Stimulated activated CD4-positive, alpha-beta T cell treated with anti-CD3 and anti-CD28 coated beads, Interleukin-15, amount 100 ng/mL, for 1 hour (primary cell): ENCODE measurements at places on chromosomes 7 and 10.

GRCh38 chr7:74083928-74084721 is 521 bp downstream of the LIMK1 start:
- DNase-seq: no peak

- no peak for DNase-seq
Observed at GRCh38 chr7:19407270-19407669, 262.0 kb upstream of the FERD3L start.

DNA sequence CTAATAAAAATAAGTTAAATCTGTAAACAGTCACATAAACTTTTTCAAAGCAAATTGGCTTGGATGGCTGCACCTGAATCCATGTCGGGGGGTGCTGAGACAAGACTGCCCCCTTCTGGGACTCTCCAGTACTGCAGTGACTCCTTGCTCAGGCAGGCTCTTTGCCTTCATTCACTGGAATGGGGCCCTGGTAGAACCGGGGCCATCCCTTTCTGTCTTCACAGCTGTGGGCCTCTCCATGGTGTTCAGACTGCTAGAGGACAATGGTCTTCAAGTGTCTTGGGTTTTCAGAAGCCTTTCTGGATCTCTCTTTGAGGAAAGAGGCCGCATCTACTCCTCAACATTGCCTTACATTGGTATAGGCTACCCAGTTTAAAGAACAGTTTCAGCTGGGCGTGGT is 16.1 kb upstream of the IMPDH1 start:
- DNase-seq: peak; percentile 46

DNA sequence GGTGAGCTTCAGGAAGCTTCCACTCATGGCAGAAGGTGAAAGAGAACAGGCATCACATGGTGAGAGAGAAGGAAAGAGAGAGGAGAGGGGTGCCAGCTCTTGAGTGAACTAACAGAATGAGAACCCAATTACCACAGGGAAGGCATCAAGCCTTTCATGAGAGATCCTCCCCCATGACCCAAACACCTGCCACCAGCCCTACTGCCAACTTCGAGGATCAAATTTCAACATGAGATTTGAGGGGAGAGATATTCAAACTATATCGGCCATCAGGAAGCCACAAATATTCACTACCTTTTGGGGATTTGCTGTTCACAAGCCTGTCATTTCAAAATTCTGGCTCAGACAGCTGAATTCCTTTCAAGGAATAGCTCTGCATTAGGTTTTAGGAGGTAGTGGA is 39.9 kb upstream of the SMNDC1 start:
- DNase-seq: no peak

DNA sequence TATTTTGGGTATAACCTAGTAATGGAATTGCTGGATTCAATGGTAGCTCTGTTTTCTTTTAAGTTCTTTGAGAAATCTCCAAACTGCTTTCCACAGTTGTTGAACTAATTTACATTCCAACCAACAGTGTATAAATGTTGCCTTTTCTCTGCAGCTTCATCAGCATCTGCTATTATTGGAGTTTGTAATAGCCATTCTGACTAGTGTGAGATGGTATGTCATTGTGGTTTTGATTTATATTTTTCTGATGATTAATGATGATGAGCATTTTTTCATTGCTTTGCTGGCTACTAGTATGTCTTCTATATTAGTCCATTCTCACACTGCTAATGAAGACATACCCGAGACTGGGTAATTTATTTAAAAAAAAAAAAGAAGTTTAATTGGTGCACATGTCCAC is 248.6 kb upstream of the MAGI2 start:
- no peak for DNase-seq

DNA sequence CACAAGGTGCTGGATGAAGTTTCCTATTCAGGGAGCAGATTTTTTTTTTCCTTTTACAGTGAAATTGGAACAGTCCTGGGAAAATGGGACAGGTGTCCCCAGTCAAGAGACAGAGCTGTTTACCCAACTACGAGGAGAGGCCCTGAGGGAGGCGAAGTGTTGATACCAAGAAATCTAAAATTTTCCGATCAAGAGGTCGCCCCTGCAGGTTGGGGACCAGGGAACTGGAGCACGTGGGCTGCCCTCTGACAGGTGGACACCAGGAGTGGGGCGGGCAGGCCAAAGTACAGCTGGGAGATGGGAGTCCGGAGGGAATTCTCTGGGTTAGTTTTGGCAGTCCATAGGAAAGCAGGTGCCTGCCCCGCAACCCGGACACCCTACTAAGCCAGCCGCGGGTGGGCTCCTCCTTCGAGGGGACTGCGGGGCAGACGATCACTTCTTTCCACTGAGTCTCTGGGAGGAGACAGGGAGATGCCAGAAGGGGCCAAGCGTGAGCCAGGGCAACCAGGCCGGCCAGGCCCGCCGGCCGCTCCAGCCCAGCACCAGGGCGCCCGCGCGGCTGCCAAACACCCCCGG is 965 bp upstream of the CAMK1D start:
- no peak for DNase-seq

- DNase-seq: no peak
Observed at GRCh38 chr7:70573696-70574095, 558.2 kb upstream of the GALNT17 start.

DNA sequence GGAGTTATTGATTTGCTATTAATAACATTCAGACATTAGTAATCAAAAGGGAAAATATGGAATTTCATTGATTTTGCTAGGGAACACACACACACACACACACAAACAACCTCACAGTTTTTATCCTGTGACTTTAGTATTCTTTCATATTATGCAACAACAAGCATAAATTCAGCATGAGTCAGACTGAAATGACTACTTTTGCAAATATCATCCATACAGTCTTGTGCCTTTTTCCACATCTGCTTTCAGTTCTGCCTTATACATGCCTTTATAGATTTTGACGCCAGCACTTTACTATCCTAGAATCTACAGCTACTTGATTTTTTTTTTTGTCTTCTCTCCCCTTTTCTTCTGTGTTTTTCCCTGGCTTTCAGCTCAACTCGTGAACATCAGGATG is 975.8 kb upstream of the LRRTM3 start:
- no peak for DNase-seq

GRCh38 chr10:77231884-77232610 is 405.6 kb downstream of the KCNMA1 start:
- DNase-seq: no peak

DNA sequence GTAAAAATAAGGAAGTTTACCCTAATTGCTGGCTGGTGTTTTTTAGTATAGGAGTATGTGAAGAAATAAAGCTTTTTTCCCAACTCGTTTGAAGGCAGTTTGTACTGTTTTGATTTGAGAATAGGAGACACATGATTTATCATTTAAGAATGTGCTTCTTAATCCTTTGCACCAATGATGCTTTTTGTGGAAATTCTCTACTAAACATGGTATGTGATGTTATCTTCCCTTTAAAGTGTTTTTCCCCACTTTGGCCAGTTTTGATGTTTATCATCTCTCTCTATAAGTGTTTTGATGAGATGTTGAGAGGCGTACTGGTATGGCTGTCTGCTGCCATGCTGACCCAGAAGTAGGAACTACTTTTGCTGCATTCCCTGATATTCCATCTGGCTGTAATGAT is 85.1 kb downstream of the SUGCT start:
- no peak for DNase-seq

GRCh38 chr10:51894771-51895578 is 195.6 kb upstream of the CSTF2T start:
- no peak for DNase-seq

DNA sequence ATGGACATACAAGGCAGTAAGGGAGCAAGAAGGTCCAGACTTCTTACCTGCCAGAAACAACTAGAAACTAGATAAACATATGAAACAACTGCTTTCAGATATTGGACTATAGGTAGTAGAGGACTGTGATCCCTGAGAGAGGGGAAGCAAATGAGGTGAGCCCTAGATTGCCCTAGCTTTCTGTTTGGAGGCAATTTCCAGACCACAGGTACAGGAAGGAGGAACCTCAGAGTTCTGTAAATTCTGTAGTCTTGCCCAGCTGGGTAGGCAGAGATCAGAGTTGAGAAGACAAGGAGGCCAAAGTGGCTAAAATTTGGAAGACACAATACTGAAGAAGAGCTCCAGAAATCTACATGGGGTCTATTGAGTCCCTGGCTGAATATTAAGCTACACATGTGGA is 21.0 kb downstream of the CDK6 start:
- DNase-seq: no peak

GRCh38 chr10:52082307-52082706 is 231.8 kb upstream of the DKK1 start:
- DNase-seq: no peak

DNA sequence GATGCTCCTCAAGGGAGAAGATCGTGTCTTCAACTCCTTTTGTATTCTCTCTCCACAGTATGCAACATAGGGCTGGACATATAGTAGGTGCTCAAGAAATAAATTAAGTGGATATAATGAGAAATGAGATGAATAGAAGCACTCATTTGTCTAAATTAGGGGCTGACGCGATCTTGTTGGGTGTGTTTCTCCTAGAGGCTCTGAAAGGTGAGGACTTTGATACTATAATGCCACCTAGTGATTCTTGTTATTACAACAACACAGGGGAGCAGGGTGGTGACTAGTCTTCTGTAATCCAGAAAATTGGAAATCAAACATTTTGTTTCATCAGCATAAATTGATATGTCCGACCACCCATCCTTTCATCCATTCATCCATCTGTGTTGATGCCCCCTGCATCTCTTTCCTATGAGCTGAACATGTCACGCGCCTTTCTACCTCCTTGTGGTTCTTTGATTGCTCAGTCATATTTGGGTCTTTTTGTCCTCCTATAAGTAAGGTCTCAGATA is 3.5 kb upstream of the CFAP58 start:
- no peak for DNase-seq

DNA sequence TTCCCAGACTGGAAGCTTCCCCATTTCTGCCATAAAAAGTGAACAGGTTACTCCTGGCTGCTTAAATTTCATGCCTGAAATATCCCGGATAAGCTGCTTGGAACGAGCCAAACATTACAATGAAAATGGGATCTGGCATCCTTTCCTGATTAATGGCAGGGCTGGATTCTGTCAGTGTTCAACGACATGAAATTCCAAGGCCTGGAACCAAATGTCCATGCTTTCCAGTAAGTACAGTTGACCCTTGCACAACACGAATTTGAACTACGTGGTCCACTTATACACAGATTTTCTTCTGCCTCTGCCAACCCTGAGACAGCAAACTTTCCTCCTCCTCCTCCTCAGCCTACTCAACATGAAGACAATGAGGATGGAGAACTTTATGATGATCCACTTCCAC is 65.4 kb downstream of the SGMS1 start:
- DNase-seq: no peak

- DNase-seq: no peak
Observed at GRCh38 chr10:132361581-132362101, 29.6 kb downstream of the LRRC27 start.

DNA sequence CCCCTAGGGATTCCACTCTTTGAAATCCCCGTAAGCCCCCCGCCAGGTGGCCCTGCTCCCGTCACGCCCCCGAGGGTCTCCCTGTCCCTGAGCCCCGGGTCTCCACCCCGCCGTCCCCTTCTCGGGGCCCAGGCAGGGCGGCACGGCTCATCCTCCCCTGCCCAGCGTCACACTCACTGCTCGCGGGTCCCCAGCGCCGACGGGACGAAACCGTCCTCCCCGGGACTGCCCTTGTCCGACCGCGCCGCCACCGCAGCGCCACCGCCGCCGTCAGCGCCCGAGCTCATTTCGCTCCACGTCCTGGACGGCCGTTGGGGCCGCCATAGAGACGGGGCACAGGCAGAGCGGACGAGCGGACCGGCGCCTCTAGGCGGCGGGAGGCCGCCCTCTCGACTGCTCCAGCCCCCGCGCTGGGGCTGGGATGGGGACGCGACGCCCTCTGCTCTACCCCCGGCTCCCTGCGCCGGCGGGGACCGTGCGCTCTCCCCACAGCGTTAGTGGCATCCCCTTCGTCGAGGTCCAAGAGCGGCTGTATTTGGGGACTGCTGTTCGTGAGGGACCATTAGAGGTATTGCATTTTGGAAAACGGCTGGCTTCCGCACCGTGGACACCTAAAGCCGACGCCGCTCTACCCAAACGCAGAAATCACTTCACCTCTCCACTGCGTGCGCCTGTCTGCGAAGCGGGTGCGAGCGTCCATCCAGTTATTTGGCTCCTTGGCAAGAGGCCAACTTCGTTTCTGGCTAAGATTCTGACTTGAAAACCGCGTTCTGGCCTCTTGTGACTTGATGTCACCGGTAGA is at the start of gene EEF1AKMT2:
EEF1AKMT2 (minus strand) TSS at position 341 of the 802 bp plus-strand sequence; CDS start at position 287, 54 bp downstream.
- peak; percentile 69 for DNase-seq

DNA sequence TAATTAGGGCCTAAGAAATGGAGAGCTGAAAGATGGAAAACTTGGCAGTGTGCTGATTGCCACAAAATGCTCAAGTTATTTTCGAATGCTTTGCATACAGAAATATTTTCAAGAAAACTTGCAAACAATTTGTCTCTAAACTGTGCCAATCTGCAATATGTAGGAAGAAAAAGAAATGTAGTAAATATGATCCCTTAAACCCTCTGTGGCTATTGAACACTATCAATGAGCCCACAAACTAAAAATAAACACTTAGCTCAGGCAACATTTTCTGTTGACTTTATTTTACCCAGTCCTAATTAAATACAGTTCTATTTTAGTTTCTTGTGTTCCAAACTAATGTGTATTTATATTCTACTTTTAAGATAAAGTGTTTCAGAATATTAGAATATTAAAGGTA is 342.1 kb downstream of the SEMA3D start:
- DNase-seq: no peak

- DNase-seq: no peak
Observed at GRCh38 chr10:47166405-47166777, 133.6 kb upstream of the GDF10 start.

DNA sequence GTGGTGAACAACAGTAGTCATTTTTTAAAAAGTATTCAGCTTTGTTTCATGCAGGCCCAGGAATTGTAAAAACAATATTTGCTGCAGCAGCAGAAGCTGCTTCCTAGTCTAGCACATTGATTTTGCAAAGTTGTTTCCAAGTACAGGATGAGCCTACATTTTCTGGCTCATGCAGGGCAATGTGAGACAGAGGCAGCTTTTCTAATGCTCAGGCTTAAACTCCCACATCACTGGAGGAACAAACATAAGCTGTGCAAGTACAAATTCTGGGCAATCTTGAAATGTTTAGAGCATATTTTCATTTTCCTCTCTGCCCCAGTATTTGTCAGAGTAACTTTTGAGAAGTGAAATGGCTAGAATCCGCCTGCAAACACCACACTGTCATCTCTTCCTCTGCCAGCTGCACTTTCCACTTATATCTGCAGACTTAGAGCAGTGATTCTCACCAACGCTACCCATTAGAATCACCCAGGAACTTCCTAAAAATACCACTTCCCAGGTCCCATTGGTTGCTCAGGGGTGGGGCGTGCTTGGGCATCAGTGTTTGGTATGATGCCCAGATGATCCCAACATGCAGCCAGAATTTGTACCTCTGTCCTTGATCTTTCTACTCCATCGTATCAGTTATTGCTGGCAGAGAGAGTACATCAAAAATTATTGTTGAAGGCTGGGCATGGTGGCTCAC is 304.1 kb upstream of the LRGUK start:
- no peak for DNase-seq
